ENCODE measurements at places on chromosomes 1 and 21.

- H3K36me3 ChIP-seq = peaks cover 6% of the 10 kb centered on the region
- no peak overlapping the region for H3K4me3 ChIP-seq
- no peak for DNase-seq
- H3K27me3 ChIP-seq = peaks cover 5% of the 10 kb centered on the region
Measured at GRCh38 chr1:181135815-181136737, 47.6 kb downstream of the IER5 start.

DNA sequence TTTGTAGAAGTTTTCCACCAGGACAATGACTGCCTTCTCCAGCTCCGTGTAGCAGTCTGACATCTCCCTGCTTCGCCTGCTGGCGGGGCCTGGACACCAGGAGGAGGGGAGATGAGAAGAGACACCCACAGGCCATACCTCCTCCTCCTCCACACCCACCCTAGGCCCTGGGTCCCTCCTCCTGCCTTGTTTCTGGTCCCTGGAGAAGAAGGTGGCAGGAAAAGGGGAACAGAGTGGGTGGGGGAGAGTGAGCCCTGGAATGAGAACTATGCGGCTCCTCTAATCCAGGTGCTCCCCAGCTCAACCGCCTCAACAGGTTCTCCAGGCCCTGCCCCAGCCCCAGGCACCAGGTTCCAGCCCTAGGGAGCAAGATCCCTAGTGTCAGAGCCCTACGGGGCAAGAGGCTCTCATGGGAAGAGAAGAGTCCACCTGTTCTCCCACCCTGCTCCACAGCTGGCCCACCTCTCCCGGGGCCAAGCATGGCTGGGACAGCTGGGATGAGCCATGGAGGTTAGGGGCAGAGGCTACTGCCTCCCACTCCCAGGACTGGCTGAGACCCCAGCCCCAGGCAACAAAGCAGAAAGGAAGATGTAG lies 4.8 kb downstream of the S100A16 start:
- H3K4me1 ChIP-seq = peaks cover 13% of the 10 kb centered on the region
- H3K27me3 ChIP-seq = peaks cover 6% of the 10 kb centered on the region
- no peak for DNase-seq
- no peaks in the 10 kb centered on the region for H3K36me3 ChIP-seq
- no peak overlapping the region for H3K27ac ChIP-seq
- H3K4me3 ChIP-seq = no peak overlapping the region

DNA sequence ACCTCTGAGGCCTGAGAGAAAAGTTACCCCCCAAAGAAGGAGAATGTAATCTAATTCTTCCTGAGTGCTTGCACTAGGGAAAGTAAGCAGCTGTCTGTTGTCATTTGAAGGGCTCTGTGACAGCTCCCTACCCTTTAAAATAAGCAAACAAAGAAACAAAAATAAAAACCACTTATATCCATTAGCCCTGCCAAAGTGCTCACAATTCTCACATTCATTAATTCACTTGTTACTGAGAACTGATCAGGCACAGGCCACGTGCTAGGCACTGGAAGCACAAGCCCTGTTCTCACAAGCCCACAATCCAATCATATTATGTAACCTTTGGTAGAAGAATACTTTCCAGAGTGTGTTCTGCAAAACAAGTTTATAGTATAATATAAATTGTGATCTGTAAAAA lies 199.4 kb downstream of the ZC3H11B start:
- H3K27me3 ChIP-seq = peaks cover 2% of the 10 kb centered on the region
- no peak overlapping the region for H3K4me3 ChIP-seq
- no peak overlapping the region for H3K27ac ChIP-seq

DNA sequence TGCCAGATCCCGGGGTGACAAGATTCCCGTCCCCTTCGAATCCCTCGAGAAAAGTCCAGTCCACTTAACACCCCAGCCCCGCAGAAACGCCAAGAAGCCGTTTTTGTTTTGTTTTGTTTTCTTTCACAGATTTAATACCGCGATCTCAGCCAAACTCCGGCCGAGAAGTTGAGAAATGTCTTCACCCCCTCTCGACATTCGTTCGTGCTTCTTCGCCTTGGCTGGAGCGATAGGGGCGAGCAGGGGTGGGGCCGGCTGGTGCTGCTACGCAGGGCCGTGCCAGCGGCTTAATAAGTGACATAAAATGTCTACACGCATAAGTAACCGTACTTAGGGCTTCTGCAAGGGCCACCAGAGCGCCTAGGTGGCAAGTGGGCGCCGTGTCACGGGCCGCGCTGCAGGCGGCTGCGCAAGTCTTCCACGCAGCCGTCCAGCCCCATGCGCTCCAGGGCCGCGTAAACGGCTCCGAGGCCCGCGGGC lies 4.9 kb downstream of the TNFRSF25 start:
- H3K4me1 ChIP-seq = peaks cover 2% of the 10 kb centered on the region
- peaks cover 13% of the 10 kb centered on the region for H3K27me3 ChIP-seq
- H3K36me3 ChIP-seq = no peaks in the 10 kb centered on the region
- H3K27ac ChIP-seq = no peak overlapping the region
- DNase-seq = no peak
